ENCODE measurements at places on chromosomes 7 and 10.

- no peak for DNase-seq
These were observed 39.5 kb downstream of the WDFY4 start for GRCh38 chr10:48724127-48724526.

- DNase-seq: no peak
These were observed 714.0 kb upstream of the GHITM start for GRCh38 chr10:83425306-83425705.

GRCh38 chr7:73721377-73721817, 1.9 kb upstream of the STX1A start:
- no peak for DNase-seq

GRCh38 chr10:125868372-125868975, 12.6 kb downstream of the DHX32 start:
- peak; percentile 54 for DNase-seq
